Sigmoid colon (tissue), 7 donors: ENCODE measurements at places on chromosomes 7 and 10. TPM values are rescaled to one million over a fixed set of nuclear protein-coding genes. Genes with fewer than 3 reads are reported as not detected.

GRCh38 chr10:35356725-35357092, 20.4 kb downstream of the CCNY start:
- no peak overlapping the region for H3K4me3 ChIP-seq
- no peaks in the 10 kb centered on the region for H3K36me3 ChIP-seq
- peaks cover 52% of the 10 kb centered on the region for H3K4me1 ChIP-seq
- no peaks in the 10 kb centered on the region for H3K27me3 ChIP-seq
- no peak overlapping the region for H3K27ac ChIP-seq

- H3K27ac ChIP-seq, result no peak overlapping the region
- DNase-seq, result peak; percentile 26
- H3K4me1 ChIP-seq, result peaks cover 10% of the 10 kb centered on the region
- H3K4me3 ChIP-seq, result no peak overlapping the region
Observed at GRCh38 chr7:155782466-155782865, 29.8 kb downstream of the SHH start.

- H3K4me3 ChIP-seq, result no peak overlapping the region
- H3K27ac ChIP-seq, result no peak overlapping the region
- H3K27me3 ChIP-seq, result no peaks in the 10 kb centered on the region
- DNase-seq, result no peak
- no peaks in the 10 kb centered on the region for H3K36me3 ChIP-seq
Observed at GRCh38 chr10:100289641-100290040, 3.2 kb upstream of the BLOC1S2 start.

GRCh38 chr7:150968734-150969372, 9.3 kb downstream of the KCNH2 start:
- no peak for DNase-seq
- no peaks in the 10 kb centered on the region for H3K36me3 ChIP-seq
- H3K4me3 ChIP-seq, result no peak overlapping the region
- H3K27ac ChIP-seq, result peak overlapping the region; percentile 90

DNA sequence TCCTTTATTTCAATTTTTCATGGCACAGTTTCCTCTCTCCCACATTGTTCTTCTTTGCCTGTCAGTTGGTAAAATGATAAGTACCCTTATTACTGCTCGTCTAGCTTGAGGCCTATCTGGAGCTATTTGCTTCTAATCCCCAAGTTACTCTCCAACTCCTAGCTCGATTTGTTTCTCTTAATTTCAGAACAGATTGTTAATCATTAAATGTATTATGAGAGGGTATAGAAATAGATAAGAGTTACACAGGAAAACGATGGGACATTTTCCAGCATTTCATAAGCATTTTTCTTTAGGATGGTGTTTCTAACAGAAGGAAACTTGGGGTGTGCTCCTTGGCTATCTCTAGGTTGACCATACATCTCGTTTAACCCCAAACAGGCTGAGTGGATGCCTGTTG, 540.5 kb upstream of the FZD8 start:
- H3K4me1 ChIP-seq, result peaks cover 4% of the 10 kb centered on the region
- DNase-seq, result no peak
- no peaks in the 10 kb centered on the region for H3K36me3 ChIP-seq
- H3K4me3 ChIP-seq, result no peak overlapping the region
- H3K27me3 ChIP-seq, result no peaks in the 10 kb centered on the region

- no peaks in the 10 kb centered on the region for H3K27me3 ChIP-seq
- peak; percentile 80 for DNase-seq
- H3K27ac ChIP-seq, result no peak overlapping the region
- H3K36me3 ChIP-seq, result no peaks in the 10 kb centered on the region
- H3K4me3 ChIP-seq, result no peak overlapping the region
Observed at GRCh38 chr7:113421696-113422330, 303.5 kb upstream of the SMIM30 start.

GRCh38 chr7:2711895-2712675, 24.1 kb downstream of the AMZ1 start:
- no peaks in the 10 kb centered on the region for H3K36me3 ChIP-seq
- no peak for DNase-seq
- no peak overlapping the region for H3K27ac ChIP-seq
- no peaks in the 10 kb centered on the region for H3K27me3 ChIP-seq
- H3K4me1 ChIP-seq, result peaks cover 27% of the 10 kb centered on the region

Gene GPR15LG
- total RNA-seq, result not detected

Gene HOXA7
- 6.7 TPM for total RNA-seq

Gene TAS2R5
- 0.99 TPM for total RNA-seq
